ENCODE measurements at places on chromosomes 6 and 20. TPM values are rescaled to one million over a fixed set of nuclear protein-coding genes. Genes with fewer than 3 reads are reported as not detected.

FOXF2 gene
- total RNA-seq, result 0.11 TPM

MYH7B gene
- 0.11 TPM for total RNA-seq

SIM1 gene
- not detected for total RNA-seq

DNA sequence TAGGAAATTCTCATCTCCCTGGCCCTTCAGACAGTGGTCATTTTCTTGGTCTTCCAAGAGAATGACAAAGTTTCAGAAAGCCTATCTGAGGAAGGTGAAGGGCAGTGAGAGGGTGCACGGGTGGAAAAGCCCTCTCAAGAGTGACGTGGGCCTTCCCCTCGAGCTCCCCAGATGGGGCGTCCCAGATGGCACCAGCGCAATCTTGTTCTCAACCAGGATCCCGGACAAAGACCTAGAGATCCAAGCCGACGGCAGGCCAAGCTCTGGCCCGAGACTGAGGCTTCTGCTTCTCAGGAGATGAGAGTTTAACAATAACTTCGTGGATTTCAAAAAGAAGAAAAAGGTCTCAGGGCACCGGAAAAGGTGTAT lies 797 bp upstream of the ZNF133 start:
- no peak for DNase-seq

DNA sequence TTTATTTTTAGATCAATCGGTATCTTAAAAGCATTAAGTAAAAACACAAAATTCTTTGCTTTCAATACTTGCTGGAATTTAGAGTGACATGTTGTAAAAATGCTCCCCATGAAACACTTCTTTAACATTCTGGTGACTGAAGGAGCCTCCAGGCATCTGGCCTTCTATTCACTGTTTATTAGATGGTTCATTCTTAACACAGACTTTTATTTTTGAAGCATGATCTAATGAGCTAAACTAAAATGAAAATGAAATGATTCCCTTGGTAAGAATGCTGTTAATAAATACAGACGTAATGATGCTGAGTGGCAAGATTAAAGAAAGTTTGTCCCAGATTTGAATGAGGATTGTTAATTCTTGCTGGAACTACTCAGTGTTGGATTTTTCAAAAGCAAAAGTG lies 698.4 kb downstream of the TENT5A start:
- no peak for DNase-seq

DNA sequence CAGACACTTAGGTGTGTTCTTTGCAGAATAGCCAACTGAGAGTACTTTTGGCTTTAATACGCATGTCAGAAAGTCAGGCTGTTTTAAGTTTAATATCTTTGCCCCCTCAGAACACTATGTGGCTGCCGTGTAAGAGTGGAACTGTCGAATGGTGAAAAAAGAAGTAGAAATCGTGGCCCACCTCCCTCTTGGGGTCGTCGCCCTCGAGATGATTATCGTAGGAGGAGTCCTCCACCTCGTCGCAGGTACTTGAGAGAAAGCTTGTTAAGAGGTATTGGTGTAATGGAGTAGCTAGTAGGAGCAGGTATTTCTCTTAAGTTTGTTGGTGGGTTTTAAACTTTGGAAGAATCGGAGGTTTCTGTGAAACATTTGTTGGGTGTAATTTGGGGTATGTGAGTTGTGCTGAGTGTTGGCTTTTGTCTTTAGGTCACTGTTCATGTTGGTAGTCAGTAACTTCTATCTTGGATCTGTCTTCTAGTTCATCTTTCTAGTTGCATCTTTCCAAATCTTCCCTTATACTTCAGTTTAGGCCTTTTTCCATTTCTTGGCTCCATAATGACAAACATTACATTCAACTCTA lies 4.7 kb downstream of the SRSF3 start:
- no peak for DNase-seq

DNA sequence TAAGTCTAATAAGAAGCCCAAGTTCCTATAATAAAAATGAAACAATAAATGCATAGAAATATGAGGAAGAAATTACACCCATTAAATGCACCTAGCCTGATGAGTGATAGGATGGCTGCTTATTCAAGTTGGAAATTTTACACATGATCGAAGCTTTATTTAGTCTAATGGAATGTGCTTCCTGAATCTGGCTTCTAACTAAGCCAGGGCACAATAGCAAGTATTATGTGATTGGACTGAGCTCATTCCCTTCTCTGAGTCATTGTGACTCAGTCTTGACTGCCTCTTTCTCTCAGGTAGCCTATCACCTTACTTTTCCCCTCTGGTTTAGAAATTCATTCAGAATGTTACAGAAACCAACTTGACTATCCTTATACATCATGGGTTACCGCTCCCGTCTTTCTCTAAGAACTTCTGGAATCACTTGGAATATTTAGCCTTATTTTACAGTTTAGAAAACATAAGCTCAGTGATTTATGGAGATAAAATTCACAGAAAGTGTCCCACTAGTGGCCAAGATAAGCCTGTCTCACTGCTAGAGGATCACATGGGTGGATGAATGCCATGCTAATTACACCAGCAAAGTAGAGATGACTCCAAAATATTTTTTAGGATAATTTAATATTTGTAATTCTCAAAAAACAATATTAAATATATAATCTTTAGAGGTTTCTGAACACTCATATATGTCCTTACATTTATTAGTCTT lies 505.3 kb upstream of the JAG1 start:
- peak; percentile 98 for DNase-seq

DNA sequence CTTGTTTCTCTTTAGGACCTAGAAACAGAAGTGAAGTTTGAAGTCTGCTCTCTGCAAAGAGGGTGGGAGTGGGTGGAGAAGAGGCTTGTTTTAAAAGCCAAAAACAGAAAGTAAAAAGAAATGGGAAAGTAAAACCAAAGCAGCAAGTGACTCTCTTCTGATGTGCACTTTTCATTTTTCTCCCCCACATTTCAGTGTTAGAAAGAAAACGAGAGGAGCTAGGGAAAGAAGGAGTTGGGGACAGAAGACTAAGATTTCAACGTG lies 1.3 kb downstream of the C6orf141 start:
- no peak for DNase-seq
